ENCODE measurements at places on chromosomes 11 and 22. TPM values are rescaled to one million over a fixed set of nuclear protein-coding genes. Genes with fewer than 3 reads are reported as not detected.

- no peak overlapping the region for H3K27ac ChIP-seq
- H3K4me1 ChIP-seq: no peaks in the 10 kb centered on the region
- no peaks in the 10 kb centered on the region for H3K27me3 ChIP-seq
- no peak for DNase-seq
- H3K36me3 ChIP-seq: no peaks in the 10 kb centered on the region
- H3K4me3 ChIP-seq: no peak overlapping the region
Measured at GRCh38 chr11:24609192-24610119, 112.6 kb downstream of the LUZP2 start.

DNA sequence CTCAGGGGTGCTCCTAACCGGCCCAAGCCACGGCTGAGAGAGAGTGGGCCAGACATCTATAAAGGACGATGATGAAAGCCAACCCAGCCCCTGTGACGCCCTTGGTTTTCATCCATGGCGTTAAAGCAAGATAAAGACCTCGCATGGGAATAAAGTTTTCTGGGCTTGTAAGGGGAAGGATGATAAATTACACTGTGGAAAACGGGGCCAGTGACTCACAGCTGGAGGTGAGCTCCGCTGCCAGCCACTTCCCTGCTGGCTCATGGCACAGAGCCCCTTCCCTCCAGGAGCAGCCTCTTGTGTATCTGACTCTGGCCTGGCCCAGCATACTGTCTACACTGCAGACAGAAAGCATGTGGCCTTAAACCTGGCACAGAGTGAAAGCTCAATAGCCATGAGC, 503.2 kb upstream of the B3GAT1 start:
- no peaks in the 10 kb centered on the region for H3K36me3 ChIP-seq
- peaks cover 58% of the 10 kb centered on the region for H3K27me3 ChIP-seq
- no peak overlapping the region for H3K4me3 ChIP-seq
- H3K4me1 ChIP-seq: no peaks in the 10 kb centered on the region
- H3K27ac ChIP-seq: no peak overlapping the region

DNA sequence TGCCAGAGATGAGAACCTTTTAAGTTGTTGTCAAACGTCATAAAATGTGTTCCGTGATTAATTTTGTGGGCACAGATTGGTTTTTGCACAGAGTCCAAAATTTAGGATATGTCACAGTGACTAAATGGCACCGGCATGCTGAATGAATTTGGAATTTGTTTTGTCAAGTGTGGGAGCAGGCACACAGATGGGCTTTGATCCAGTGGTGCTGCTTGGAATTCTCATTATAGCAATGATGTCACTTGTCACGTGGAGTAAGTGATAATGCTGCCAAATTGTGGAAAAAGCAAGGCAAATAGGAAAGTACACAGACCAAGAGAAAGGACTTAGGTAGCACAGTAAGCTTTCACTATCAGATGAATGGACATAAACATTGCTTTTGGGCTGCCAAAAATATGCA, 8.0 kb upstream of the LIN7C start:
- no peaks in the 10 kb centered on the region for H3K27me3 ChIP-seq
- H3K27ac ChIP-seq: no peak overlapping the region
- no peak overlapping the region for H3K4me3 ChIP-seq
- no peak for DNase-seq
- no peaks in the 10 kb centered on the region for H3K4me1 ChIP-seq
- H3K36me3 ChIP-seq: no peaks in the 10 kb centered on the region

KDELR3 gene
- 5.7 TPM for total RNA-seq
